ENCODE measurements at places on chromosomes 3 and 15. TPM values are rescaled to one million over a fixed set of nuclear protein-coding genes. Genes with fewer than 3 reads are reported as not detected.
A peak's percentile ranks its signal among the peaks of the same experiment; 100 is the strongest.

Gene ZNF501
- 2.5 TPM for total RNA-seq

Gene USP50
- total RNA-seq: not detected

Gene SUCNR1
- total RNA-seq: not detected

Gene SIDT1
- 23.9 TPM for total RNA-seq

Gene RBP2
- not detected for total RNA-seq

Gene GCSAM
- 19.9 TPM for total RNA-seq

Gene XCR1
- total RNA-seq: not detected

Gene SPTBN5
- total RNA-seq: 1.6 TPM

Gene CAPN7
- total RNA-seq: 30.1 TPM

GRCh38 chr3:196740481-196741248, 1.0 kb downstream of the PAK2 start:
- peak; percentile 25 for DNase-seq

DNA sequence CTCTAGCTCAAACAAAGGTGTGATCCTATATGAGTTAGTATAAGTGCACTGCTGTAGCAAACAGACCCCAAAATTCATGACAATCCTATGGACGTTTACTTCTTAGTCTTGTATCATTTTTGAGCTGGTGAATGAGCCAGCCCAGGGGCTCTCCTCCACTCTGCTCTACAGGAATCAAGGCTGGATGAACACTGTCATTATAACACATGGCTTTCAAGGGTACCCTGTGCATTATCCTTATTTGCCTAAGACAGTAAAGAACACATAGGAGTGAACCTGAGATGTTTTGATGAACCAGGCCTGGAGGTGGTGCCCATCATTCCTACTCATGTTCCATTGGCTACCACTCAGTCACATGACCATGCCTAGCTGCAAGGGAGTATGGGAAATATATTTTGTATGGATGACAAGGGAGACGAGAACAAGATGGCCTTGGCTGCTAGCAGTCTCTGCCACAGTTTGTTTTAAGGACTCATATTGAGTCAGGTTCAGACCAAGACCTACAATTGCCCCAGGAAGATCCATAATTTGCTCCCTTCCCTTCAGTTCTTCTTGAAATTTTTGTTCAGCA, 107.4 kb upstream of the HES1 start:
- no peak for DNase-seq

DNA sequence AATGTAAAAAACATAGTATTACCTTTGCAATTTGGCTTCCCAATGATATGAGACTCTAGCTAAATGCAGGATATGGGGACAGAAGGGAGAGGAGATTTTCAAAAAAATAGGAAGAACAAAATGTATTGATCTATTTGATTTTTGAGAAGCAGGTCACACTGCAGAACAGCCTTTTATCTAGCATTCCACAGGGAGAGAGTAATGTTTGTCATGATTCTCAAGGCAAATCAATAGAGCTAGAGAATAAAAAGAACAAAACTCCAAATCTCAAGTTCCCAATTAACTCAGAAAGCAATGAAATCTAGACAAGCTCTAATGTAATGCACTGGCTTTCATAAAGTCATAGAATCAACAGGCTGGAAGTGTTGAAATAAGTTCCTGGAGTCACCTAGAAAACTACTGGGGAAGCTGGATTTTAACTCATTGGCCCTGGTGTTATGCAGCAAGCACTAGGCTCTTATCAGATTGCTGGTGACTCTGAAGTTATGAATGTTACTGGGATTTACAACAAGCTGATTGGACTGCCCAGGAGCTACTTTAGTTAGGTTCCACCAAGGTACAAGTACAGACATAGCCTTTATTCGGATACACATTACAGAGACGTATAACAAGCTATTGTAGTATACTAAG, 442.8 kb downstream of the FGF12 start:
- no peak for DNase-seq

DNA sequence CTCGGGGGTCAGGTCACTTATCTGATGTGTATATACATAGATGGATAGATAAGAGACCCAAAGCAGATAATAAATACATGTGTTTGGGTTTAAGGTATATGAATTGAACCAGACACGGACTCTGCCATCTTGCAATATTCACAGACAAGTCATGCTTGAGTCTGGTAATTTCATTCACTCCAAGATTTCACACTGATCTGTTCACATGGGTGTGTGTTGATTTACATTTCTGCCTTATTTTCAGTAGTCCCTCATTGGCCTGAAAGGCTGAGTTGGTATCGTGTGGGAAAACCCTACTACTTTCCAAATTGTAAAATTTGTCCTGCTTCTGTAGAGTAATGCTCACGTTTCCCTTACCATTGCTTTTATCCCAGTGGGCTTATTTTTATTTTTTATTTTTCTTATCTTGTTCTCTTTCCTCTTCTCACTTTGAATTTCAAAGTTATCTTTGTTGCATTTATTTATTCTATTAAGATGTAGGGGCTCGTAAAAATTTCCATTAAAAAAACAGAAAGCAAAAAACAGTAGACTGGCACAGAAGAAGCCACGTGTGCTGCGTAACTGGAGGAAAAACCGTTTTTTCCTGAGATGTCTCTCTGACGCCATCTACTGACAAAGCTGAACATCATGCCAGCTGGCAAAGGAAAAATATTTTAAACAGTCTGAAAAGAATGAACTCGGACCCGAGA, 10.8 kb upstream of the MFSD1 start:
- DNase-seq: peak; percentile 25

GRCh38 chr3:111668888-111669488, 73.8 kb upstream of the ZBED2 start:
- no peak for DNase-seq

- no peak for DNase-seq
Observed at GRCh38 chr3:129937717-129938116, 36.8 kb upstream of the TRH start.

GRCh38 chr3:138439646-138440045, 5.2 kb downstream of the ESYT3 start:
- DNase-seq: no peak

DNA sequence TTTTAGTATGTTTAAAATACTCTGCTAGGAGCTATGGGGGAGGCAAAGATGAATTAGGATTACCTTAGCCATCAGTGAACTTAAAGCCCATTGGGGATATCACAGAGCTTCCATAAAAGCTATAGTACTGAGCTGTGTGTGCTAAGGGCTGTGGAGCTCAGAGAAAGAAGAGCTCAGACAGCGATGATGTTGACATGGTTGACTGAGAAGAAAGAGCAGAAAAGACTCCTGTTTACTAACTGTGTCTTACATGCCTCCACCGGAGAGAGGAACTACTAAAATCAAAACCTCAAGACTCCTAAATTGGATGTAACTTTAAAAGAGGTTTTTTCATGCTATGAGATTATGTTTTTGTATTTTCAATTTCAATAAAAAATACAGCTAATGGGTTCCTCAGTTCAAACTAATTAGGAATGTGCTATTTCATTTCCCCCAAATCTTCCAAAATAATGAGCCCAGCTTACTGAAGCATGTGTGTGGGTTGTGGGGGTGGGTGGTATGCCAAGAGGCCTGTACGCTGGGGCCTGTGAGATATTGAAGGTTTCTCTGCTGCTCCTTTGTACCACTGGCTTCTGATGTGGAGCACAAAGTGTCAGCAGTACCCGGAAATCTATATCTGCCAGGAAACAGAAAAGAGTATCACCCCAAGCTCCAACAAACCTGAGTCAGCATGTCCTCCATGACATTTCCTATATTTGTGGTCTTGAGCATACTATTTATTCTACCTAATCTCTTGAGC, 22.7 kb downstream of the DGKG start:
- DNase-seq: no peak

GRCh38 chr15:74137537-74137894, 7.1 kb downstream of the ISLR2 start:
- no peak for DNase-seq

DNA sequence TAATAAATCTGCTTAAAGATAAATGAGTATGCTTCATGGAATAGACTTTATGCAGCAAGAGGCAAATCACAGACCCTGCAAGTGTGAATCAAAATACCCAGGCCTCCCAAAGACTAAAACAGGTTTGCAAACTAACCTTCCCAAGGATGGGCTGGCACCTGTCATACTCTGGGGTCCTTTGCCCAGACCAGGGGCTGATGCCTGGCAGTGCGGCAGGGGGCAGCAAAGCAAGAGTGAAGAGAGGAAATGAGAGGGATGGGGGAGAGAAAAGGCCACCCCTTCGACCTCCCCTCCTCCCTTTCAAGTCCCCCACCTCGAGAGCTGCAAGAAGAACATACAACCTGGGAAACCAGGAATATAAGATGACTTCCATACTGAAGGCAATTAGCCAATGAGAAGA, 31.8 kb downstream of the XXYLT1 start:
- no peak for DNase-seq

DNA sequence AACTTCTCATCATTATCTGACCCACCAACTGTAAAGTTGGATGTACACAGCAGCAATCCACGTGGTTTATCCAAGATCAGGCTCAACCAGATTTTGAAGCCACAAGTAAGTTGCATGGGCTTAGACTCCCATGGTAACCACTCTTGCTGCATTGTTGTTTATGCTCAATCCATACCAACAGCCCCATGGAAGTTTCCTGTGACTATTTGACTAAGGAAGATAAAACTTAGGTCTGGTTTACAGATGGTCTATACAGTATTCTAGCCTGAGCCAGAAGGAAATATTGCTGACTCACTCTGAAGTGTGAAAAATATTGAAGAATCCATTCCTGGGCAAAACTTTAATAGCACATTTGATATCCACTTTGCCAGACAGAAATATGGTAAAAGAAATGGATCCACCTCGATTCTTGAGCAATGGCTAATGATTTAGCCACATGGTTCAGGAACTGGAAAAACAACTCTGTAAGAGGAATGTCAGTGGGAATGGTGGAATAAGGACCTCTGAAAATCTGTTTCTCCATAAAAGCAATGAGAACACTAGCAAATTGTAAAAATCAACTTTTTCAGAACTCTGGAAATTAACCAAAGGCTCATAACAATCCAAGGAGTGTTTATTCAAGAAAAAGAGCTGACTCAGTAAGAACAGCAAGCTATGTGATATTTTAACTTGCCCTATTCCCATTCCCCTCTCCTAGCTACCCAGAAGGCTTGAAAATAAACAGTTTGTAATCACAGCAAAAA, 162.9 kb upstream of the STT3B start:
- no peak for DNase-seq
